EH (cell line): ENCODE measurements at places on chromosomes 12 and 14.

DNA sequence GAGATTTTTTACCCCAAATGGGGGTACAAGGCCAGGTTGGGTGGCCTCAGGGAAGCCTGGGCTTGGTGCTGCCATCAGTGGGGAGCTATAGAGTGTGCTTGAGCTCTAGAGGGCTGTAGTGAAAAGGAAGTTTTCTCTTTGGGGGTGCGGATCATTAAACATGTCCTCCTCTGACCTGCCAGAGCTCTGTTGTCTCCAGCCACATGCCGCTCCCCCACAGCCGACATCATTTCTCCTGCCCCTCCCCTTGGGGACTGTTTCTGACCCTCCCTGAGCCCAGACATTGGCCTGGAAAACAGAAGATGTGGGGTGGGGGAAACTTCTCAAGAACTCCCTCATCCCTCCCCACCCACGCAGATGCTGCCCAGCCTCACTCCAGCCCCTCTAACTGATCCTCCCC is 25.3 kb downstream of the DTX1 start:
- no peak for DNase-seq

DNA sequence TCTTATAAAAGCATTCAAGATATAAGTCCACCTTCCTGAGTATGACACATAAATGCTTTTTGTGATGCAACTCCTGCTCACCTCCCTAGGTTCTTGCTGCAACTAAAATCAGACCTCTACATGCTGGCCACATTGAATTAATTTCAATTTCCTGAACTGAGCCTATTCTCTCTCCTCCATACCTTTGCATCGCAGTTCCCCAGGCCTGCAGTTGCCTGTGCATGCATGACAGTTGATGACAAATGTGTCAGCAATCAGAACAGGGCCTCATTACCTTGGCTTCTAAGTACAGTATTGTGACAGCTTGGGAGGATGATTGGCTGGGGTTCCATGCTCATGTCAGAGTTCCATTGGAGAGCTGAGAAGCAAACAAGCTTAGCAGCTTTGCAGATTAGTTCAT is 3.9 kb upstream of the TM7SF3 start:
- no peak for DNase-seq

DNA sequence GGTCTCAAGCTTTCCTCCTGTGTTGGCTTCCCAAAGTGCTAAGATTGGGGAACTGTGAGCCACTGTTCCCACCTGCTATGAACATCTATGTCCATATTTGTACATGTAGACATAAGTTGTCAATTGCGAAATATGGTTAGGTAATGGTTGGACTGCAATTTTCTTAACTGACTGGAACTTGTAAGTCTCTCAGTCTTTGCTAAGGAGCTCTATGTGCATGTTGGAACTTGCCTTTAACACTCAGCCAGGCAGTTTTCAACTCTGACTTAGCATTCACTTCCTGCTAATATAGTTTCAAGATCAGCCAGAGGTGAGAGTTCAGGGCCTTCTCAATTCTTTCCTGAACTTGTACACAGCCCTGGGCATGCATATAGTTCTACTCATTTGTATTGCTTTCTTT is 44.5 kb upstream of the EEA1 start:
- peak; percentile 74 for DNase-seq

- DNase-seq: no peak
Measured at GRCh38 chr12:30877105-30877875, 49.3 kb upstream of the TSPAN11 start.

GRCh38 chr12:51900323-51900889 is 6.9 kb upstream of the ACVRL1 start:
- DNase-seq: no peak
